ENCODE measurements at places on chromosomes 1 and 21.

GRCh38 chr1:48955774-48956173 lies 179.1 kb upstream of the BEND5 start:
- DNase-seq = no peak

- DNase-seq = no peak
Observed at GRCh38 chr21:34201001-34201400, 127.6 kb downstream of the MRPS6 start.

GRCh38 chr1:182304627-182305026 lies 87.0 kb downstream of the GLUL start:
- DNase-seq = no peak

- no peak for DNase-seq
Observed at GRCh38 chr1:64087768-64088167, 115.7 kb upstream of the UBE2U start.

GRCh38 chr1:57067863-57068262 lies 102.0 kb upstream of the C8B start:
- DNase-seq = no peak

DNA sequence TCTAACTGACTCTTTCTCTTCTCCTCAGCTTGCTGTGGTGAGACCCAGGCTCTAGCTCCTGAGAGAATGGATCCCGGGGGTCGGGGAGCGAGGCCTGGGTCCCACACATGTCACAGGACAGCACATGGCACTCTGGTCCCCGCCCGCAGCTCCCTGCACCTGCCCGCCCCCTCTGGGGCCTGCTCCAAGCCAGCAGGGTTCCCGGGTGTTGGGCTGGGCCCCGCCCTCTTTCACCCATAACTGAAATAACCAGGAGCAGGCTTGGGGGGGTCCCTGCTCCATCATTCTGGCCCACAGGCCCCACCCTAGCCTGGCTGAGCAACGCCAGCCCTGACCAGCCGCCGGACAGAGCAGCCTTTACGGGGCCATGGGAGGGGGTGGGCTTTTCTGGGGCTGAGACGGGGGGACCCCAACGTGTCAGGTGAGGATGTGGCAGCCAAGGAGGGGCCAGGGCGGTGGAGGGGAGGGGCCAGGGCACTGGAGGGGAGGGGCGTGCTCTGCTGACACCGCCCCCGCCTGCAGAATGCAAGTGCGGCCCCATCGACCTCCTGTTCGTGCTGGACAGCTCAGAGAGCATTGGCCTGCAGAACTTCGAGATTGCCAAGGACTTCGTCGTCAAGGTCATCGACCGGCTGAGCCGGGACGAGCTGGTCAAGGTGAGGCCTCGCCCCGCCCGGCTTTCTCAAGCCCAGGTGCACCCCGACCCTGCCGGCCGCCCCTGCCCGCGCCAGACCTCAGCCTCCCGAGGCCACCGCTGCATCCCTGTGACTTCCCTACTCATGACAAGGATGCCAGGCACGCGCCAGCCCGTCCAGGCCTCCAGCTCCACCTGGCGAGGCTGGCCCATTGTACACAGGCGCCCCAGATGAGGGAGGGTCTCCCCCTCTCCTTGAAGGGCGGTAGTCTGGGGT lies 19.4 kb downstream of the COL6A1 start:
- no peak for DNase-seq

- no peak for DNase-seq
Observed at GRCh38 chr1:3690282-3691065, 38.2 kb downstream of the TP73 start.

DNA sequence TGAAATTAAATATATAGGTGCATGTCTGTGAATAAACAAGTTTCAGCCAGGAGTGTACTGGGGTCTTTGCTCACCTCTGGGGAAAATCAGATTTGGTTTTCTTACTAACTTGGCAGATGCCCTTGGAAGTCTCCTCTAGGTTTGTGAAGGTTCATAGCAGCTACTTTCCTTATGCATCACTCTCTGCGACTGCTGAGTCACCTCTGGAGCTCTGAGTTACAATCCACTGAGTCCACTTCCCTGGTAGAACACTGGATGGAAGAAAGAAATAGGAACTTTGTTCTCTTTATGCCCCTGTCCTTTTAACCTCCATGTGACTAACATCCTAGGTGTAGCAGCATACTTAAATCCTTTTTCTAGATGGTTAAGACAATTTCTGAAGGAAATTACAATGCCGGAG lies 4.4 kb upstream of the FASLG start:
- DNase-seq = no peak

- no peak for DNase-seq
Observed at GRCh38 chr1:13652238-13652637, 47.8 kb upstream of the PRDM2 start.

- no peak for DNase-seq
Observed at GRCh38 chr1:98920441-98921110, 84.1 kb downstream of the PLPPR5 start.

DNA sequence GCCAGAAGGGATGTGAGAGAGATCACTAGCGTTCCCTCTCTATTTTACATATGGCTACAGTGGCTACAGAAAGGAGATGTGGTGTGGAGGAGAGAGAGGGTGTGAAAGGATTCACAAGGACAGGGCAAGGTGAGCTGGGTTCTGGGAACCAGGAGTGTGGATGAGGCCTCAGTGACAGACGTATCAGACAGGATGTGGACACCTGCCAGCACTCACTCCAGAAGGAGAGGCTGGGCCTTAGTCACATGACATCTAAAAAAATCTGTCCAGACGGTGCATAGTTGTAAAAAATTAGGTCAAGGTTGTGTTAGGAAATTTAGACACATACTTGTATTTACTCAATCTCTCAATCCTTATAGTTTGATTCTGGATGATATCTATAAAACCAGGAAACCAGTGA lies 10.6 kb downstream of the TRIM67 start:
- no peak for DNase-seq

DNA sequence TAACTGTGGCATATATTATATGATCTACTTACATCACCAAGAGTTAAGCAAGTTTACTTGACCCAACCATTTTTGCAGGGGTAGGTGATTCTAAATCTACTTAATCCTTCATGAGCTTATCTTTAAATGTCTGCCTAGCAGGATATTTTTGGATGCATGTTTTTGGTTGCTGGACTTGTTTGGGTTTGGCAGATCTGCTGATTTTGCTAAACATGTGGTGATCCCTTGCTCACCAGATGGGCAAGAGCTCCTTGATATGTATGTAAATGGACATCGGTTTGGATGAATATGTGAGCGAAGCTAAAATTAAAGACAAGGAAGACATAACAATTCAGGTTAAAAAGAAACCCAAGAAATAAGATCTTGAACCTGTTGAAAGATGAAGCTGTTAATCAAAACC lies 36.7 kb downstream of the FMN2 start:
- no peak for DNase-seq

- no peak for DNase-seq
Observed at GRCh38 chr1:111605576-111605975, 14.0 kb upstream of the RAP1A start.

GRCh38 chr1:12600880-12601633 lies 17.0 kb downstream of the DHRS3 start:
- DNase-seq = no peak

GRCh38 chr1:19752083-19752696 lies 47.5 kb downstream of the TMCO4 start:
- DNase-seq = no peak

DNA sequence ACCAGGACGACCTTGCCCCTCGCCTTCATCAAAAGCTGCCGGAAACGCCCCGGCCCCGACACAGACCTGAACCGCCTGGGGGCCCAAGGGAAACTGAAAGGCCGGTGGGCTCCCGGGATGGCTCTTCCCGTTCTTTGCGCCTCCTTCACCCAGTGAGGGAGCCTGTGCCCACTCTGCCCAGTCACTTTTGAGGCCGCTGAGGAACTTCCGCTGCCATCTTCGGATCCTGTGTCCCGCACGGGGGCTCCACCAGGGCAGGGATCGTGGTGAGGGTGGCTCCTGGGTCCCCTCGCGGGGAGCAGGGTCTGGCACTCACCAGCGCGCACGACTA lies 104.0 kb downstream of the PPIAL4G start:
- DNase-seq = no peak

- no peak for DNase-seq
Observed at GRCh38 chr1:54653036-54653435, 11.4 kb downstream of the MROH7 start.

DNA sequence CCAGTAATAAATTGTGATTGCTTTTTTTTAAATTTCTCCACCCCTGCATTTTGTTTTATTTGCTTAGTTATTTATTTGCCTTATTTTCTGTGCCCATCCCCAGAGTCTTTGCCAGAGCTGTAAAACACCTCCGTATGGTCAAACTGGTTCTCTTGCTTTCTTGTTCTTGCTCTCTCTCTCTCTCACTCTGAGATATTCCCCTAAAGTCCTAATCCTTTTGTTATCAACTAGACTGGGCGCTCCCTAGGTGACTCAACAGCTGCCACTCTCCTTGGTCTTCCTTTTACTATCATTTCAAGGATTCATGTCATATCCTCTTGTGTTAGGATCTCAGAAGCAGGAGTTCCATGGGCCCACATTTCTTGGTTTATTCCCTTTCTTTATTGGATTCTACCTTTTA lies 160.0 kb downstream of the PRDM2 start:
- no peak for DNase-seq

GRCh38 chr1:98256700-98257099 lies 335.9 kb upstream of the DPYD start:
- DNase-seq = no peak

- no peak for DNase-seq
Observed at GRCh38 chr1:37691497-37692077, 729 bp upstream of the CDCA8 start.

GRCh38 chr1:1114431-1114830 lies 1.5 kb downstream of the C1orf159 start:
- DNase-seq = no peak

Data from cortex of kidney (tissue), 1 donor.